EH (cell line): ENCODE measurements at places on chromosomes 5 and 9.
A peak's percentile ranks its signal among the peaks of the same experiment; 100 is the strongest.

DNA sequence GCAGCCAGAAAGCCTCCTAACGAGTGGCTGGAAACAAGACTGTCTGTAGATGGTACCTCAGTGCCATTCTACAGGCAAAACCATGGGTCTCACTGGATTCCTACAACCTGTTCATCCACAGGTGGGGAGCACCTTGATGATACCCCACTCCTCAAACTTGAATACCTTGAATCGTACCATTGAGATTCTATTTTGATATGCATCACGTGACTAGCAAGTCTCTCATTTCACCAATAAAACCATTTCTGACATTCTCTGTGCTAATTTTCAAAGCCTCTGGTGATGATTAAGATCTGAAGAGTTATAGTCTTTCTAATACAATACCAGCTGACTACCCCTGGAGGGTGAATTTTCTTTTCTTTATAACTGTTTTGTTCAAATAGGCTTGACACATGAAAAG is 188.9 kb downstream of the ADAMTS12 start:
- DNase-seq, result no peak

DNA sequence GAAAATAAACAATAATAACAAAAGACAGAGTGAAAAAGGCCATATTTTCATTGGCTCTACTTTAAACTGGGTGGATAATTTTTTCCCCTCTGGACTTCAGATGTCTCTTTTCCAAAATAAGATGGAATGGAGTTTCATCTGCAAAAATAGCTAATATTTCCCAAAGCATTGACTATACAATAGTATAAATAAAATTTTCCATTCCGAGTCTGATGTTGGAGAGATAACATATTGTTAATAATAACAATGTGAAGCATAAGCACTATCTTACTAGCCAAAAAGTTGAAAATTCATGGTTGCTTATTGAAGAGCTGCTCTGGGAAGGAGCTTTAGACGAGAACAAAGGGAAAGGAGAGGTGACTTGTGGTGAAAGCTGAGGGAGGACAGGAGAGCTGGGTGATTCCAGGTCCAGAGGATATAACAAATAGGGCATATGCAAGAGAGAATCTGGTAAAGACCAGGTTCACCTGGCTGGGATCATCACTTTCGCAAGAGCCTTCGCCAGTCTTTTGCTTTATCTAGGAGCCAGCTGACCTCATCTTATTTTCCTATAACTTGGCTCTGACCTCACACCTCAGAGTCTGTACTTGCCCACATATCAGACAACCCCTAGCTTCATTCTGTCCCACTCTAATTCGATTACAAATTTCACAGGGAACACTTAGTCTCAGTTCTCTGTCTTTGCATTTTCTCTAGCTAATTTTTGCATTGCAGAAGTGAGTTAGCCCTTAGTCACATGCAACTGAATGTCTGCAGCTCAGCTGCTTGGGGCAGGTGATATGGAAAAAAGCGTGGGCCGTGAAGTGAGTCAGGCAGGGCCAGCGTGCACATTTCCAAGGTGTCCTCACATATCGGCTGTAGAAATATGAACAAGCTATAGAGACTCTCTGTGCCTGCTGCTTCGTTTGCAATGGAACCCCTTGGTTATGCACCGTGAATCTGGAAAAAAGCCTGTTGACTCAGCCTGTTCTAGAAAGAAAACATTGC is 7.6 kb upstream of the ZNF474 start:
- DNase-seq, result no peak

GRCh38 chr9:130110166-130110565 is 56.5 kb downstream of the GPR107 start:
- no peak for DNase-seq

GRCh38 chr5:13814301-13814700 is 130.2 kb downstream of the DNAH5 start:
- DNase-seq, result peak; percentile 12

GRCh38 chr5:168646335-168646734 is 67.2 kb upstream of the PANK3 start:
- DNase-seq, result no peak

DNA sequence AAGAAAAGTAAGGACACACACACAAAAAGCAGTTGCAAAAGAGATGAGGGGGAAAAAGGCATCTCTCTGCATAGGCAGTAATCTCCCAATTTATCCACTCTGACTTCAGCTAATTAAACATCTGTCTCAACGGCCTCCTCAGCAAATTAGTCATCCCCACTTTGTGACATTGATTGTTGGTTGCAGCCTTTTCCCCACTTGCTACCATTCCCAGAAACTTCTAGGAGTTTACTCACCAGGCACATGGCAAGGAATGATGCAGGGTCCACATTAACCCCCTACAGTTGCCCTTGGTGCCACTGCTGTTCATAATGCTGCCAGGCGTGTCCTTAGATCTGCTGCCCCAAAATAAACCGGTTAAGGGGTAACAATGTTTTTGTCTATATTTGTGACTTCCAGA is 174.6 kb downstream of the MAPKAP1 start:
- peak; percentile 16 for DNase-seq

- peak; percentile 8 for DNase-seq
Observed at GRCh38 chr5:122295138-122295537, 16.9 kb upstream of the SNCAIP start.

- DNase-seq, result peak; percentile 92
Observed at GRCh38 chr9:87201351-87201751, 254.0 kb upstream of the GAS1 start.

- DNase-seq, result peak; percentile 18
Observed at GRCh38 chr5:160213537-160213936, 15.8 kb upstream of the FABP6 start.

DNA sequence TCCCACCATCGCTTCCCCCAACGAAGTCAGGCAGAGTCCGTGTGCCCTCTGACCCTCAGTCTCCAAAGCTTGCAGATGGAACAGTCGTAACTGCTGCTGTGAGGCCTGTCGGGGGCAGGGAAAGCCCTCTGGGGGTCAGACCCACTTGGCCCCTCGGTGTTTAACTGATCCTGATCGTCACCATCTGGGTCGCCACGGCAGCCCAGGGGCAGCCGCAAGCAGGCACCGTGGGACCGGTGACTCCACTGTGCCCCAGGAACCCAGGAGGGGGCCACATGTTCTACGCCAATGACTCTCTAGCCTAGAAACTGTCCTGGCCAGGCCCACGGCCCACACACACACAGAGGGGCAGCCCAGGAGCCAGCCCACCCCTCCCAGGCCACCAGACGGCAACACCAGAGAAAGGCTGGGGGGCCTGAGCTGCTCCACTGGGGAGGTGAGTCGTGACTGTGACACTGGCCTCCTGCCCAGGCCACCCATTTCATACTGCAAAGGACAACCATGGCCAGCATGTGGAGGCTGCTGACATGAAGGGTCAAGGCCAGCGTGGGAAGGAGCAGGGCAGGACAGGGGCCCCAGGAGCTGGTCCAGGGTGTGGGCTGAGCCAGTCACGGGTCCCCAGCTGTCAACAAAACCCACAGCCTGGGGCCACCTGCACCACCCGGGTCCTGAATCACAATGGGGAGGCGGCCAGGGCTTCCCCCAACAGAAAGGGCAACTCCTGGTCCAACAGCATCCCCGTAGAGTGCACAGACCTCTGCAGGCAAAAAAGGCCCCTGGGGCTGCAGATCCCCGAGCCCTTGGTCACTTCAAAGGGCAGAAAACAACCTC is 20.8 kb downstream of the VAV2 start:
- DNase-seq, result no peak

GRCh38 chr5:14286574-14287421 is 143.7 kb downstream of the TRIO start:
- no peak for DNase-seq

GRCh38 chr9:130982636-130983358 is 26.2 kb upstream of the LAMC3 start:
- DNase-seq, result no peak

GRCh38 chr5:163506726-163507125 is 1.3 kb downstream of the MAT2B start:
- peak; percentile 56 for DNase-seq
